ENCODE measurements at places on chromosomes 4 and X.
A peak's percentile ranks its signal among the peaks of the same experiment; 100 is the strongest.

DNA sequence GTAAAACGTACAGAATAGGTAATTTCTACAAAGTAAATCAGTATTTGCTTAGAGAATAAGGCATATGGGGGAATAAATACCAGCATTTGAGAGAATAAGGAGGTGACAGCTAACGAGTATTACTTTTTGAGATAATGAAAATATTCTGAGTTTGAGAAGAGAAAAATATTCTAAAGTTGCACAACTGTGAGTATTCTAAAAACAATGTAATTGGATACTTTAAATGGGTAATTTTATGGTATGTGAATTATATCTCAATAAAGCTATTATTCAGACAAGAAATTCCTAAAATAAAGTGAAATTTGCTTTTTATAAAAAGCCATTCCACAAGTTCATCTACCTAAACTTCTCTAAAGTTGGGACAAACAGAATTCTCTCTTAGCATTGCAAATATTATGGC is 62.6 kb downstream of the PDGFC start:
- no peak for DNase-seq

- peak; percentile 49 for DNase-seq
These were observed 41.5 kb upstream of the FAT1 start for GRCh38 chr4:186765138-186765537.

- no peak for DNase-seq
These were observed 36.2 kb downstream of the CD40LG start for GRCh38 chrX:136684120-136684519.

- DNase-seq = no peak
These were observed 52.2 kb upstream of the TLR3 start for GRCh38 chr4:186016796-186017195.

DNA sequence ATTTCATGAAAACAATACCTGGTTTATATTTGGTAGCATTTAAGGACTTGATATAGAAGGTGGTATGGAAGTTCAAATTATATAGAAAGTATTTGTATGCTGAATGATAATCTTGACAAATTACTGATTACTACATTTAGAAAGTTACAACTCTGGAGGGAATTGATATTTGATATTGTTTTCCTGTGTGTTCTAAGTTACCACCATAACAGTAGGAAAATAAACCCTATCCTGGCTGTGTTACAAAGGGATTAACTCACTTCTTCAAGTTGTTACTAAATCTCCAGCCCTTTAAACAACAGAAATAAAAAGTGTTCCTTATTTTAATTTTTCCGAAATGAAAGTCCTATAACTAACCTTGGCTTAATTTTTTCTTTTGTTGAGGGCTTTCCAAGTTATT is 36.6 kb downstream of the FHL1 start:
- no peak for DNase-seq

DNA sequence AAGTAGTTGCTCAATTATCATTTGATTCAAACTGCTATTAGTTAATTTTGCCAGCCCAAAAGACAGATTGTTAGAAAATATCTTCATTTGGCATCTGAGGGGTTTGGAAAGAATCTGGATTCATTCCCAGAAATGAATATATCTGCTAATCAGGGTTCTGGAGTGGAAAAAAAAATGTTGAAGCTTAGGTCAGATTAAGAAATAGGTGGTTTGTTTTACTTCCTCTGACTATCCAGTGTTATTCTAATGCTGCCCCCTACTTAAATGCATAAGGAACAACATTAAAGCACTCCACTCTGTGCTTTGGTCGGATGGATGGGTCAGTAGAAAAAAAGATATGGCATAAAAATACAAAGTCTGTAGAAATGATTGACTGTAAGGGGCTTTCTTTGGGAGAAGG is 89.0 kb downstream of the LUZP4 start:
- peak; percentile 30 for DNase-seq

GRCh38 chrX:21167494-21167893 is 206.7 kb upstream of the CNKSR2 start:
- no peak for DNase-seq

All from SK-MEL-5 (cell line).